ENCODE measurements at places on chromosomes 6 and 20.
A peak's percentile ranks its signal among the peaks of the same experiment; 100 is the strongest.

GRCh38 chr6:158505194-158505593 lies 54.7 kb upstream of the TMEM181 start:
- no peak for DNase-seq

GRCh38 chr6:33430991-33431879 lies 11.4 kb downstream of the SYNGAP1 start:
- peak; percentile 82 for DNase-seq

GRCh38 chr6:156822747-156823206 lies 45.6 kb downstream of the ARID1B start:
- DNase-seq = no peak

- no peak for DNase-seq
These were observed 49.8 kb downstream of the MAP7 start for GRCh38 chr6:136500414-136500813.

- DNase-seq = no peak
These were observed 59.5 kb upstream of the BMP2 start for GRCh38 chr20:6708010-6708409.

Data from CD4-positive, alpha-beta memory T cell (primary cell).